ENCODE measurements at places on chromosomes 7 and 10. TPM values are rescaled to one million over a fixed set of nuclear protein-coding genes. Genes with fewer than 3 reads are reported as not detected.

CARD11 gene
- 0.31 TPM for total RNA-seq

PRKCQ gene
- 1.4 TPM for total RNA-seq

CALY gene
- total RNA-seq: 4.7 TPM

NODAL gene
- total RNA-seq: 2.2 TPM

ASB10 gene
- not detected for total RNA-seq

ATG9B gene
- total RNA-seq: 1.9 TPM

NEUROG3 gene
- total RNA-seq: not detected

DNA sequence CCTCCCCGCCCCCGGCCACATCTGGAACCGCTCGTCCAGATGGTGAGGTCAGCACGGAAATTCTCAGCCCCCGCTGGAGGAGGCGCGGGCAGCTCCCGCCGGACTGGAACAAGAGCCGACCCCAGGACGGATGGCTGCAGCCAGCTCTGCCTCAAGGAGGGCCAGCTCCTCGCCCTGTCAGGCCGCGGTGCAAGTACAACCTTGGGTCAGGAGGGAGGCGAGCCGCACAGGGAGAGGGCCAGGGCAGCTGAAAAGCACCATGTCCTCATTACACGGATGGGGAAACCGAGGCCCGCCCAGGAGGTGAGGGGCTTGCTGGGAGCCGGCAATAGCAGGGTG, 3.8 kb upstream of the GRIFIN start:
- no peak for DNase-seq

DNA sequence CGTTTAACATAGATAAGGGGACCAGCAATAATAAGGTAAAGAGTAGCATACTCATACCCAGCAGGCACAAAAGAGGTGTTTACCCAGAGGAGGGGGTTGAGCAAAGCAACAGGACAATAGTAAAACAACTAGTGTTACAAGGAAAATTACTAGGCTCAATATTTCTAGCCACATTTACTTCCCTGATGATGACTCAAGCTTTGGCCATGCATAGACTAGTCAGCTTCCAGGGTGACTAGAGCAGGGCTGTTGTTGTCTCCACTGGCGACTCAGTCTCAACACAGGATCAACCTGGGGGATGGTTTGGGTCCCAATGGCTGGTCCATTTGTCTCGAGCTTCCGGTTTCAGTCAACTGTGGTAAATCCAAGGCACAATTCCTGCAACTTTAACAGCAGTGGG, 217.7 kb upstream of the KCND2 start:
- no peak for DNase-seq

DNA sequence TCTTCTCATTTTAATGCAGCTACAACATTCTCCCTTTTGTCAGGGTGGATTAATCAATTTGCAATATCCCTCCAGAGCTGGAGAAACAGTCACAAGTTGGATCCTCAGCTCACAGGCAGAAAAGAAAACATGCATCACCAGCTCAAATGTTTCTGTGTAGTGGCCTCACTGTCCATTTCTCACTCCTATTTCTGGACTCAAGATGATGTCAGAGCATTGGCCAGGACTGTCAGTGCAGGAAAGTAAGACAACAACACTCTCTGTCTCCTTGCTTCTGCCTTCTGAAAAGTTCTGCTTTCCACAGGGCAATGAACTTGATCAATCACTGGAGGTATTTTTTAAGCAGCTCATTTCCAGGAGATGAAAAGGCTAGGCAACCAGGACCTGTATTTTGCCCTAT, 8.2 kb upstream of the SVIL start:
- DNase-seq: no peak

DNA sequence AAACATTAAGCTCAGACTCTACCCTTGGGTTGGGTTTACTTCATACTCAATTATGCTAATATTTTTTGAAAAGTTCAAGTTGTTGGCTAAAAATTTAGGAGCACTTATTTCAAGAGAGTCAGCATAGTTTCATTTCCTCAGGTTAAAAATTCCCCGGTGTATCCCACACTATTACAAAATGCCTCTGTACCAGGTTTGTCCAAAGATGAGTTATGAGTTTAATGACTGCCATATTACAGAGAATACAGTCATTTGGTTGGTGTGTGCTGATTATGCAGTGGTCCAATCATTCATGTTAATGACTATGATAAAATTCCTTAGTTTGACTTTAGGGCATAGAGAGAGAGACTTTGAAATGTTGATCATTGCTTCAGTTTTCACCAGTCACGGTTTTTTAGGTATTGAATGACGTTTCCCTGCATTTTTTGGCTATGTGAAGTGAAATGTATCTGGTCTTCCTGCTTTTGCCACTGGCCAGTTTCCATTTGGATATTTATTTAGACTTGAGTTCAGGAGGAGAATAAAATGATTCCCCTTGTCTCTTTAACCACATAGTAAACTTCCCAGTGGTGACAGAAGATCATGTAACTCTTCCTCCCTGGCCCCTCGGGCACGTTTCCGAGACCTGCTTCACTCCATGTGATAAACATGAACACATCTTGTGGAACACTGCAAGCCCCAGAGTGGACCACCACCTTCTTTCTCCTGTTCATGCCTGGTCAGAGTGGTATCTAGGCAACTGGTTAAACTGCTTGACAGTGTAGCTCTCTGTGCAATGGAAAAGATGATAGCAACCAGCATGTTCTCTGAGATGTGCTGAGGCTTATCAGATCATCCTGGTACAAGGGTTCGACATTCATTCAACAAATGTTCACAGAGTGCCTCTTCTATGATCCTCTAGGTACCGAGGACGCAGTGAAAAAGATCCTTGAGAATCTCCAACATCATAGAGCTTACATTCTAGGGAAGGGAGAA, 153.6 kb downstream of the CACNB2 start:
- no peak for DNase-seq

- no peak for DNase-seq
Observed at GRCh38 chr10:129545261-129545660, 78.2 kb downstream of the MGMT start.

DNA sequence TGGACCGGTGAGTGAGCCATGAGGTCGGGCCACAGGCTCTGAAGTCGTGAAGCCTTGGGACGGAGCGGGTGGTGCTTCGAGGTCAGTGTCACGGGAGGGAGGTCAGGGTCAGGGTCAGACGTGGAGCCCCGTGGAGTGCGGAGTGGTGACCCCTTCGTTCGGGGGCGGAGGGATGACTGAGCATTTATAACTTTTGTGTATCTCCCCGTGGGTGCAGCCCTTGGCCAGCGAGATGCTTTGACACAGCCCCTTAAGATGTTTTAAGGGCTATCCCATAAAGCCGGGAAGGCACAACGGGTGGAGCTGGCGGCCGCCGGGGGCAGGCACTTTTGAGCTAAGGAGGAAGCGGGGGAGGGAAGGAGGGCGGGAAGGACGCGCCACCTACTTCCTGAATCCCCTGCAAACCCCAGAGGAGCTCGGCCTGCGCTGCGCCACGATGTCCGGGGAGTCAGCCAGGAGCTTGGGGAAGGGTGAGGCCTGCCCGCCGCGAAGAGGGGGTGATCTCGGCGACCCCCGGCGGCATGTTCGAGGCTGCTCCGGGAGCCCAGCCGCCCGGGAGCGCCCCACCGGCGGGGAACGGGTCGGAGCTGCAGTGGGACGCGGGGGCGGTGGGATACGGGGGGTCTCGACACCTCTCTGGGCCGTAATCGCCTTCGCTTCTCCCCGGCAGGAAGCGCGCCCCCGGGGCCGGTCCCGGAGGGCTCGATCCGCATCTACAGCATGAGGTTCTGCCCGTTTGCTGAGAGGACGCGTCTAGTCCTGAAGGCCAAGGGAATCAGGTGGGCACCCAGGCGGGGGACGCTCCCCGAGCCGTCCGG, at the start of gene GSTO1:
TSS of gene GSTO1 (plus strand) at position 400 of the 818 bp plus-strand sequence. CDS start at position 437, 37 bp downstream.
- DNase-seq: peak; percentile 61

DNA sequence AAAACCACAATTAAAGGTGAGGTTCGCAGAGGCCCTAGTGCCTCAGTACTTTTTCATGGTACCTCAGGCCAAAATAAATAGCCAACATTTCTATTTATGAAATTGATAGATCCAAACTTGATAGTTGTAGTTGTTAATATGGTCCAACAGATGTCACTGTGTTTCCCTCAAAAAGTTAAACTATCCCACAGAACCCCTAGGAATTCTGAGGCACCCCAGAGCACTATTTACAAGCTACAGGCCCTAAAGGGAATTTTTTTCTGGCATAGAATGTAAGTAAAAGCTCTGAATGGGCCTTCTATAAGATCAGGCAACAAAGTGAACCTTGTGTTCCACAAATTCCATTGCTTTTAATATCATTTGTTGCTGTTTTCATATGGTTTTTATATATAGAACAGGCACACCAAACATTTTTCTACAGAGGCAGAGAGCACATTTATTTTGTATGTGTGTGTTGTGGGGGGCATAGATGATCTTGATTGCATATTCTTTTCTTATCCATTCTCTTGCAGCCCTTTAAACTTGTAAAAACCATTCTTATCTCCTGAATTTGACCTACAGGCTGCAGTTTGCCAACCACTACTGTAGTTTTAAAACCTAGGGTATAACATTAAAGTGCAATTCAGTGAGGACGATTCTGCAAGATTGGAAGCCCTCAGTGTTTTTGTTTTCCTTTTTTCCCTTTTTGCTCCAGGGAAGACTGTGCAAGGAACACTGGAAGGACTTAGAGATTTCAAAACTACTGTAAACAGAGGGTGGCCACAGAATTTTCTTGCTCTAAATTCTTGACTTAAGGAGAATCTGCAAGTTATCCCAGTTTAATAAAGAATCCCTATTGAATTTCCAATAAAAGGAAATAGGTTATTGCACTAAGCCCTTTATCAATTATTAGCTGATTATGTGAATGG, 3.5 kb upstream of the ARL4A start:
- no peak for DNase-seq

DNA sequence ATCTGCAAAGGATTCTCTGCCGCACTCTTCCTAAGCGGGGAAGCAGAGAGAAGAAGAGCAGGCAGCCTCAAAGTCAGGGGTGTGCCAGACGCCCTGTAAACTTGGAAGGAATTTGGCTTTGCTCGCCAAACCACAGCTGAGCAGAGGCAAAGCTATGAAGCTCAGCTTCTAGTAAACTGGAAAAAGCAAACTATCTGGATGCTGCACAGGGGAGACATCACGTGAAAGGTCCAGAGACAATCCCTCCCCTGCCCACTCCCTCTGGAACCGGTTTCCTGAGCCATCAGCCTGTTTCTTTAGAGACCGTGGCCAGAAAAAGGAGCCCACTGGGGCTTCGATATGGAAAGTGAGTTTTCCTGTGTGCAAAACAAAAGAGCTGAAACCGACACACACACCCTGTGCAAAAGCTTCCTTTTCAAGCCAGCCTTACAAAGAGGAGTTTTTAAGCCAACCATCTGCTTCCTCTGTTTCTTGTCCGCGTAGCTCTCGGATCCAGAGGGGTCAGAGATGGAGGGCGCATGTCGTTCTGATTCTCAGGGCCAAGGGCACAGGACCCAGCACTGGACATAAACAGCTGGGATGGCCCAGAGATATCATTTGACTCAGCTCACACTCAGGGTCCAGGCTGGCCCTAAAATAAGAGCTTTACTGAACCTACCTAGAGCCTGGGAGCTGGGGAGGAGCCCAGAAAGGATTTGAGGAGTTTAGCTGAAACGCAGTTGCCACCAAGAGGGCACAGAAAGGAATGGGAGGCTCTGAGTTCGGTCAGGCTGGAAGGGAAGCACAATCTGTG, 58.2 kb upstream of the DNAAF5 start:
- DNase-seq: no peak

DNA sequence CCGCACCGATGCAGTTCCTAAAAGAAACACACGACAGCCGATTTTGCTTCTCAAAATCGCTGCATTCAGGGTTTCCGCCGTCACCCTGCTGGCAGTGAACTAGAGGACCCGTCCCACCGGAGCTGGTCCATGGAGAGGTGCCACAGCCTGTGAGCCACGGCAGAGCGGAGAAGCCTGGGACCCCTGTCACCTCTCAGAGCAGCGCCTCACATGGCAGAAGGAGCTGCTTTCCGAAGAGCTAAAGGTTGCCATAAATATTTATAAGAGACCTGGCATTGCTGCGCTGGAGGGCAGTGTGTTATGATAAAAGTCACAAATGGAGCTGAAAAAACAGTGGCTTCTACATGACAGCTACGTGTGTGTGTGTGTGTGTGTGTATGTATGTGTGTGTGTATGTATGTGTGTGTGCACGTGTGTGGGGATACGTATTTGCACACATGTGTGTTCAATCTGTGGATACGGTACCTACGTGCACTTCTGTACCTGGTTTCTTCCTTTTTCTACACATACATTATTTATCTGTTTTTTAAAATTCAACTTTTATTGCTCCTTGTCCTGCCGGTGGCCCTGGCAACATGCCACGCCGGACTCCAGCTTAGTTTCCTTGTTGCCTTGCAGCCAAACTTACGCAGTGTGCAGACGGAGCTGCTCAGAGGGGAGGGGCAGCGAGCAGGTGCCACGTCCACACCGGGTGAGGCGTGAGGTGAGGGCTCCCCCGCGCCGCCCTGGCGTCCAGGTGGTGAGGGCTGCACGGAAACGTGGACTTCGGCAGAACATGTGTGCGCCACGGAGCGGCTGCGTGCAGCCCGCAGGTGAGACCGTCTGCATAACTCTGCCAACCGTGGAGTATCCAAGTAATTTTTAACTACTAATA, 115.2 kb upstream of the PITRM1 start:
- DNase-seq: no peak

- no peak for DNase-seq
Observed at GRCh38 chr10:95784279-95784913, 28.4 kb downstream of the ENTPD1 start.

GRCh38 chr7:133020496-133020895, 61.4 kb downstream of the CHCHD3 start:
- DNase-seq: no peak

- no peak for DNase-seq
Observed at GRCh38 chr10:50387007-50387731, 135.9 kb upstream of the ASAH2 start.

DNA sequence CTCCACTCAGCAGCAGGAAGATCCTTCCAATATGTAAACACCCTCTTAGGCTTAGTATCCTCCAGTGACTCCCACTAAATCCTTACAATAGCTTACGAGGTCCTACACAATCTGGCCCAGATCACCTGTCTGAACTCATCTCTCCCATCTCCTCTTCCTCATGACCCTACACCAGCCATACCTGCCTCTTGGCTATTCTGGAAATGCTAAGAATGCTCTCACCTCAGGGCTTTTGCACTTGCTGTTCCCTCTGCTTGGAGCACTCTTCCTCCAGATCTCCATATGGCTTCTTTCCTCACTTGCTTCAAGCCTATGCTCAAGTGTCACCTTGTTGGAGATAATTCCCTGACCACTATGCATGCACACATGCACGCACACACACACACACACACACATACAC, 50.8 kb upstream of the FRMD4A start:
- DNase-seq: no peak

GRCh38 chr7:1297017-1297960, 64.6 kb downstream of the UNCX start:
- DNase-seq: no peak

GRCh38 chr7:12111422-12112405, 99.4 kb upstream of the TMEM106B start:
- DNase-seq: no peak

Measured in occipital lobe (tissue), 3 donors.